Stimulated activated CD4-positive, alpha-beta T cell treated with anti-CD3 and anti-CD28 coated beads, TNF-alpha, amount 100 ng/mL, for 1 hour (primary cell): ENCODE measurements at places on chromosomes 7 and 10.

DNA sequence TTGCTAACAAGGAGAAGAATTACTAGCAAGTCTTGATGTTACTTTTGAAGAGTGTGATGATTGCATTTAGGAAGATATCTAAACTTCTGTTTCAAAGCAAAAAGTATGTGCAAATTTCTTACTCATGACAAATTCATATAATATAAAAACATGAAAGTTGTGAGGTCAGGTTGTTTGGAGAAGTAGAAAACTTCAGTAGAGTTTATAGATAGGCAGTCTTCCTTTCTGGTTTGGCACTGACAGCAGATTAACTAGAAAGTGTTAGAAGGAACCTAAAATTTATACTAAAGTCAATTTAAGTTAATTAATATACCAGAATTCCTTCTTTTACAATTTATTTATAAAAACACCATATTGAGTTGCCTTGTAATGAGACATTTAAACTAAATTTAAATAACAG lies 16.9 kb downstream of the PTEN start:
- no peak for DNase-seq

- DNase-seq, result no peak
Observed at GRCh38 chr7:7895754-7896153, 72.8 kb upstream of the GLCCI1 start.

GRCh38 chr10:129971381-129972144 lies 7.5 kb upstream of the EBF3 start:
- DNase-seq, result no peak

DNA sequence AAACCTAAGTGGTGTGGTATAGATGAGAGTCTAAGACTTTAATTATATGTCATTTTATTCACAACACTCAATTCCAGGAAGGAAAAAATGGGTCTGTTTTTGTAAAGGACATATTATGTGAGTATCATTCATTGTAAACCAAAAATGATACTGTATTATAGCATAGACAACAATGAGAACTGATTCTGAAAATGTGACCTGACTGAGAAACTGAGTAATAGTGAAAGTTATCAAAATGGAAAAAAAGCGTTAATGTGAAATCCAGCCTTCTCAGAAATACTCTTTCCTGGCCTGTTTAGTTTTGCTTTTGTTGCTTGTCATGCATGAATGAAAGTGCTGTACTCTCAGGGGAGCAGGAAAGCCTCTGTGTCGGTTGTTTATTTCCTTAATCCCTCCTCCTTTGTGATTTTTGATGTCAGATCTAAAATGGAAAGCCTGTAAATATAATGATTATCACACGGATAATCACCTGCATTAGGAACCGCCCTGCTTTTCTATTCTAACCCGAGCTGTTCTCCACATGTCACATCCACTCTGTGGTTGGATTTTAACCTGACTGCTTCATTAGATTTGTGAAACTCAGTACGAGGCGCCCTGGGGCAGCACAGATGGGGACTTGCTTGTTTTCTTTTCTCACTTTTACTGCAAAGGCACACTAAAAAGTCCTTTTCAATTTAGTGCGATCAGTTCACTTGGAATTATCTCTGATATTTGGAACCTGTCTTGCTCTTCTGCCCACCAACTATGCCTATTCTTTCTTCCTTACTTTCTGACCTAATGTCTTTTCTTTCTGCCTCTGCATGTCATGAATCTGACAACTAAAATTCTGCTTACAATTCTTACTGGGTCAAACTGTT lies 240.9 kb upstream of the KAT6B start:
- DNase-seq, result no peak

DNA sequence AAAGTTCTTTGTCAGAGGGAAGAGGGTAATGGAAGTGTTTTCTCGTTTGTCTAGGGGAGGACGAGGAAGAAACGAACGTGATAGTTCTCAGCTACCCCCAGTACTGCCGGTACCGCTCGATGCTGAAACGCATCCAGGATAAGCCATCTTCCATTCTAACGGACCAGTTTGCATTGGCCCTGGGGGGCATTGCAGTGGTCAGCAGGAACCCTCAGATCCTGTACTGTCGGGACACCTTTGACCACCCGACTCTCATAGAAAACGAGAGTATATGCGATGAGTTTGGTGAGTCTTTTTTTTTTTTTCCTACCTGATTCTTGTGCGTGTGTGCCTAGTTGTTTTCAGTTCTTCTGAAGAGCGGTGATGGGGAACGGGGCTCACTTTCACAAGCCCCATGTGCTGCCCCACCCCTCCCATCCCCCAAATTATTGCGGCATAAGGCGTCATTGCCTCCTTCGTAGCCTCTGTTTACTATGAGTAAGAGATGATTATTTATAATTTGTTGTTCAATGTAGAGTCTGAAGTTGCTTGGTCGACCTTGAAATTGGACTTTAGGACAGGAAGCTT lies 98.6 kb downstream of the ARID5B start:
- DNase-seq, result no peak

DNA sequence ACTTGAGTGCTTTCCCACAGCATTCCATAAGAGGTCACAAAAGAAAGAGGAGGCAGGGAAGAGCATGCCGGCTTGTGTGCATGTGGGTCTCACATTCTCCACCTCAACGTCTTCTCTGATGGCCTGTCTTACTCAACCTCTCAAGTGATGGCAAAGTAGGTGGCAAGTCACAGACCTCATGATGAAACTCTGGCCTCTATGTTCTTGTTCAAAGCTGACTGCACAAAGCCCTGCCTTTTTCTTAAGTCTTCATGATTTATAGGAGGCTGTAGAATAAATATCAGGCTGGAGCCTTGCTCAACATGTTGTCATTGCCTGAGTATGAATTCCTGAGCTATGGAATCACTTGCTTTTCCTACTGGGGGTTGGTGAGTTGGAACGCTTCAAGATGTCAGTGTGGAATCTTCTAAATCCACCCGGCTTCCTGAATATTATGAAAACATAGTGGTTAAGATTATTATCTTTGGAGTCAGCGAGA lies 213.6 kb upstream of the INHBA start:
- DNase-seq, result no peak

DNA sequence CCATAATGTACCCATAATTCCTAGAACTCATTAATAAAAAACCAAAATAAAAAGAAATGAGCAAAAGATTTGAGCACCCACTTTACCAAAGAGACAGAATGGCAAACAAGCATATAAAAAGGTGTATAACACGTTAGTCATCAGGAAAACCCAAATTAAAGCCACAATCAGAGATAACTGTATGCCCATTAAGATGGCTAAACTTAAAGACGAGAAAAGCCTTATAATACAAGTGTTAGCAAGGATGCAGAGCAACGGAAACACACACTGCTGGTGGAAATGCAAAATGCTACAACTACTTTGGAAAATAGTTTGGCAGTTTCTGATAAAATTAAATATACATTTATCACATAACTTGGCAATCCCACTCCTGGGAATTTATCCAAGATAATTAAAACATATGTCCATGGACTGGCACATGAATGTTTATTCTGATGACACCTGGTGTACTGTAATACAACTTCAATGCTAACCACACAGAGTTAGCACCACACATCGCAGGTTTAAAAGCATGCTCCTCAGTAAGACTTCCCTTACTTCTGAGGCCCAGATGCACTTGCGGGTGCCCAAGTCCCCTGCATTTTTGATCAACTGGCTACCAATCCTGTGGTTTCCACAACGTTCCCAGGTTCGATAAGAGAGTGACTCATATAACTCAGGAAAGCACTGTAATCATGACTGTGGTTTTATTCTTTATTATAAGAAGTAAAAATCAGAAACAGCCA lies 158.6 kb downstream of the SNX13 start:
- DNase-seq, result no peak

- no peak for DNase-seq
Observed at GRCh38 chr7:44201813-44202212, 1.0 kb downstream of the YKT6 start.
